Cardiac fibroblast (primary cell): ENCODE measurements at places on chromosomes 5 and 9.

- DNase-seq = no peak
Measured at GRCh38 chr5:109594217-109594616, 95.5 kb upstream of the MAN2A1 start.

DNA sequence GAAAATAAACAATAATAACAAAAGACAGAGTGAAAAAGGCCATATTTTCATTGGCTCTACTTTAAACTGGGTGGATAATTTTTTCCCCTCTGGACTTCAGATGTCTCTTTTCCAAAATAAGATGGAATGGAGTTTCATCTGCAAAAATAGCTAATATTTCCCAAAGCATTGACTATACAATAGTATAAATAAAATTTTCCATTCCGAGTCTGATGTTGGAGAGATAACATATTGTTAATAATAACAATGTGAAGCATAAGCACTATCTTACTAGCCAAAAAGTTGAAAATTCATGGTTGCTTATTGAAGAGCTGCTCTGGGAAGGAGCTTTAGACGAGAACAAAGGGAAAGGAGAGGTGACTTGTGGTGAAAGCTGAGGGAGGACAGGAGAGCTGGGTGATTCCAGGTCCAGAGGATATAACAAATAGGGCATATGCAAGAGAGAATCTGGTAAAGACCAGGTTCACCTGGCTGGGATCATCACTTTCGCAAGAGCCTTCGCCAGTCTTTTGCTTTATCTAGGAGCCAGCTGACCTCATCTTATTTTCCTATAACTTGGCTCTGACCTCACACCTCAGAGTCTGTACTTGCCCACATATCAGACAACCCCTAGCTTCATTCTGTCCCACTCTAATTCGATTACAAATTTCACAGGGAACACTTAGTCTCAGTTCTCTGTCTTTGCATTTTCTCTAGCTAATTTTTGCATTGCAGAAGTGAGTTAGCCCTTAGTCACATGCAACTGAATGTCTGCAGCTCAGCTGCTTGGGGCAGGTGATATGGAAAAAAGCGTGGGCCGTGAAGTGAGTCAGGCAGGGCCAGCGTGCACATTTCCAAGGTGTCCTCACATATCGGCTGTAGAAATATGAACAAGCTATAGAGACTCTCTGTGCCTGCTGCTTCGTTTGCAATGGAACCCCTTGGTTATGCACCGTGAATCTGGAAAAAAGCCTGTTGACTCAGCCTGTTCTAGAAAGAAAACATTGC, 7.6 kb upstream of the ZNF474 start:
- DNase-seq = peak; percentile 68

DNA sequence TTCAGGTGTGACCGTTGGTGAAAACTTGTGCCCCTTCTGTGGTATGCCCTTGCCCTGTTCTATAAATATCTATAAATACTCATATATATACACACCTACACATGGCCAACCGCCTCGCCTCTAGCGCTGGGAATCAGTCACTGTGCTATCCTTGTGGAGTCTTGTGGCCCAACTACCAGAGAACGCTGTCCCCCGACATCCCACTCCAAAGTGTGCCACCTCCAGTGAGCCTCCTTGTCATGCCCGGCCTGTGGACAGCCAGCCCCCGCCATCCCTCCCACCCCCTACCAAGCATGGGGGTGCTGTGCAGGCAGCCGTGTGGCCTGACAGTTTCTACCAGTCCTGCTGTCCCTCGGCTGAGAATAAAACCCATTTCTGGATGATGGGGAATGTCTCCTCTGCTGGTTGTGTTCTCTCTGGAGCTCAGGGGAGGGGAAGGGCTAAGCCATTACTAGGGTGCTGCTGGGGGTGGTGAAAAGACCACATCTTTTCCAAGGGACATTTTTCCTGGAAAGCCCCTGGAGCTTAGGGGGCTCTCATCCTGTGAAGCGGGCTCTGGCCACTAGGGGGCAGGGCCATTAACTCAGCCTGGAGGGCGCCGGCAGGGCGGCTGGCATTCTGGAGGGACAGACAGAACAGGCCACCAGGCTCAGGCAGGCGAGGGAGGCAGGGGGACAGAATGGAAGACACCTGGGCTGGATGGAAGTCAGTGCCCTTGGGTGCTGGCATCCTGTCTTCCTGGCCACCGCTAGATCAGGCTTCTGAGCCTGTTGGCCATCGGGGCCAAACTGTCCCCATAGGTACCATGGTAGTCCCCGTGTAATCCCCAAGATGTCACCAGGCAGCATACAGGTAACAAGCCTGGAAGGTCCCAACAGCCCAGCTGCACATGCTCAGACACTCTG, 20.7 kb downstream of the GOLGA2 start:
- peak; percentile 58 for DNase-seq

GRCh38 chr9:129282731-129283211, 104.7 kb upstream of the IER5L start:
- DNase-seq = no peak

DNA sequence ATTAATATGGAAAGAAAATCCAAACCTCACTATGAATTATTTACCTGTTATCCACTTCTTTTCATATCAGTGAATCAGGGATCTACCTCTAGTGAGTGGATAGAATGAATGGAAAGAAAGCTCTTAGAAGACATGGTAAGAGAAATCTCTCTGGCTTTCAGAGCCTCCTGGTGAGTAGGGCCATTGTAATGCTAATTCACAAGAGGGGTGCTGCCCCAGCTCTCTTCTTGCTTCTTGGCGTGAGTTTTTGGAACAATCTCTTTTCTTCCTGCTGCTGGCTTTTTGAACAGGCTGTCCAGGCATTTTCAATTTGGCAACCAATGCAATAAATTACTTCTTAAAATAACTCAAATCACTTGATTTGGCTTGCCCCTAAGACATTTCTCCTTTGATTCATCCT, 49.9 kb upstream of the KCNN2 start:
- no peak for DNase-seq

DNA sequence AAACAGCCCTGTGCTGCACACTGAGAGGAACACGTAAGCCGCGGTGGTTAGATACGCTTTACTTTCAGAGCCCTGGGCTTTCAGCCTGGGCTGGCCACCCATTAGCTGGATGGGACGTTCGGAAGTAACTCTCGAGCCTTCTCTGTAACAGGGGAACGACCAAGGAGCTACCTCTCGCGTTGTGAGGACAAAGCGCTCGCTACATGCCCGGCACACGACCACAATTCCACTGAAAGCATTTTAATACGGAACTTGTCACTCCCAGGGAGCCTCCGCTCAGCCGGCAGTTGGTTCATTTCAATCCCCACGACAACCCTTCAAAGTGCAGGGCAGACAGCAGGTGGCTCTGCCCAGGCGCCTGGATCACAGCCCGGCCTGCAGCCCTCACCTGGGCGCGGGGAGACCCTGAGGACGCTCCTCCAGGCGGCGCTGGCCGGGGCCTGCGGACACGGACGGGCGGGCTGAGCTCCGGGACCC, 368 bp downstream of the SURF1 start:
- no peak for DNase-seq

- DNase-seq = no peak
Measured at GRCh38 chr5:58731641-58732040, 148.8 kb downstream of the RAB3C start.

DNA sequence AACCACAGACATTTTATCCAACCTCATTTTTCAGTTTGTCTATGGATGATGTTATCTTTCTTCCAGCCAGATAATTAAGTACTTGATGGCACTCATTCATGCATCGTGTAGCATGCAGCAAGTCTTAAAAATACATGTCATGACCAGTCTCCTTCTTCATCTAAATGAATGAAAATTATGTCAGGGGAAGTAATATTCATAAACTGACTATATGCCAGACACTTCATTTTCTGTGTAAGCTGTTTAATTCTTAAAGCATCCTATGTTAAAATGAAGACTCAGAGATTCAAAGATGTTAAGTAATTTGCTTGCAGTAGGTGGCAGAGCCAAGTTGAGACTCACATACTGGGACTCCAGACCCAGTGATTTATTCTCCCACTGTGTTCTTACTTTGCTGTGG, 181.7 kb upstream of the CD180 start:
- DNase-seq = no peak

DNA sequence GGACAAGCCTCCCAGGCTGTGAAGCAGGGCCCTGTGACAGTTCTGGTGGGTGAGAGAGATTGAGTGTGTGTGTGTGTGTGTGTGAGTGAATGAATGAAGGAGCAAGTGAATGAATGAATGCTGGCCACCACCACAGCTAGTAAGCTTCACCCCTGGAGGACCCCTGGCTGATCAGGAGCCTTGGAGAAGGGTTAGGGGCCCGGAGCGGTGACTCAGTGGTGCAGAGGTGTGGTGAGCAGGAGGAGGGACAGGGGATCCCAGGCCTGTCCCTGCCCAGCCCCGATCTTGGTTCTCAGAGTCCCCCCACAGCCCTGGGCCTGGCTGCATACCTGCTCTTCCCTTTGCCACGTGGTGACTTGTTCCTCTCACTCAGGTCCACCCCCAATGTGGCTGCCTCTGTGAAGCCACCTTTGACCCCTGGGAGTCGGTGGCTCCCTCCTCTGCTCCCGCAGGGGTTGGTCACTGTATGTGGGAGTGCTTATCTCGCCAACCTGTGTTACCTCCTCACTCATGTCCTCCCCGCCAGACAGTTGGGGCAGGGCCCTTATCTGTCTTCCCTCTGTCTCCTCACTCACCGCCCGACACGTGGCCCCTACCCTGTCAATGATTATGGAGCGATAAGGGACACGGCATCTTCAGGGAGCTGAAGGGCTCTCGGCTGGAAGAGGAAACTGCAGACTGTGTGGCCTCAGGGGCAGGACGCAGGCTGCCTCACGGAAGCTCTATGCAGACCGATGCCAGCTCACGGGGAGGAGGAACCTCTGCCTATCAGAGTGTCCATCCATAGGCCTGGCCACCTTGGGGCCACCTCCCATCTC, 99.9 kb upstream of the PITX1 start:
- DNase-seq = no peak

GRCh38 chr5:78719504-78720219, 71.1 kb upstream of the LHFPL2 start:
- DNase-seq = no peak

DNA sequence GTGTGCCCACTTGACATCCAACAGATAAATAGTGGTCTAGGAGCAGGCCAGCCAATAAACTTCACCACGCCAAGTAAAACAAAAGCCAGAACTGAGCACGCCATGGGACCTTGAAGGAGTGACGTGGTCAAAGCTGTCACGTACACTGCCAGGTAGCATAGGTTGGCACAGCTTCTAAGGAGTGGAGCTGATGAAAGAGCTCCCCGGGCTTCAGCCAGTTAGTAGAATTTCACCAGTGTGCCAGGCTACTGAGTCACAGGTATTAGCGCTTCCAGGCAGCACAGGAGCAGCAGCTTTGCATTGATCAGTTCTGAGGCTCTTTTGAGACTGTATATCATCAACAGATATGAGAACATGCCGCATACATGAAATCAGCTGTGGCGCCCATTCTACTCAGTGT, 19.4 kb downstream of the VLDLR start:
- no peak for DNase-seq

GRCh38 chr9:107175041-107175440, 108.0 kb upstream of the RAD23B start:
- peak; percentile 67 for DNase-seq

DNA sequence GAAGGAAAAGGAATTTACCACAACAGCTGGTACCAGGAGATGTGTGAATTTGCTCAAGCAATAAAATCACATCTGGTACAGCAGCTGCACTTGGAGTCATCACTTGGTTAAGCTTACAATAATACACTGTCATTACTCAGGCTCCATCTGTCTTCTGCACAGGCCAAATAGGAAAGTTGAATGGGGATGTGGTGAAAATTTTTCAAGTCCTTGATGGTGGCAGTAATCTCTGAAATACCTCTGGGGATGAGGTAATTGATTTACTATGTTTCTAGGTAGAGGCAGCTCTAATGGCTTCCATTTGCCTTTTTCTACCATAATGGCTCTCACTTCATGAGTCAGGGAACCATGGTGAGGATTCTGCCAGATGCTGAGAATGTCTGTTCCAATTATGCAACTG, 206.8 kb upstream of the ATP10B start:
- no peak for DNase-seq

- no peak for DNase-seq
Measured at GRCh38 chr9:128384801-128385495, 13.8 kb downstream of the URM1 start.

- no peak for DNase-seq
Measured at GRCh38 chr9:133113949-133114885, 6.8 kb downstream of the RALGDS start.

- no peak for DNase-seq
Measured at GRCh38 chr9:8628791-8629190, 829.2 kb upstream of the DMAC1 start.

- peak; percentile 47 for DNase-seq
Measured at GRCh38 chr9:121075251-121076036, 689 bp downstream of the CNTRL start.

DNA sequence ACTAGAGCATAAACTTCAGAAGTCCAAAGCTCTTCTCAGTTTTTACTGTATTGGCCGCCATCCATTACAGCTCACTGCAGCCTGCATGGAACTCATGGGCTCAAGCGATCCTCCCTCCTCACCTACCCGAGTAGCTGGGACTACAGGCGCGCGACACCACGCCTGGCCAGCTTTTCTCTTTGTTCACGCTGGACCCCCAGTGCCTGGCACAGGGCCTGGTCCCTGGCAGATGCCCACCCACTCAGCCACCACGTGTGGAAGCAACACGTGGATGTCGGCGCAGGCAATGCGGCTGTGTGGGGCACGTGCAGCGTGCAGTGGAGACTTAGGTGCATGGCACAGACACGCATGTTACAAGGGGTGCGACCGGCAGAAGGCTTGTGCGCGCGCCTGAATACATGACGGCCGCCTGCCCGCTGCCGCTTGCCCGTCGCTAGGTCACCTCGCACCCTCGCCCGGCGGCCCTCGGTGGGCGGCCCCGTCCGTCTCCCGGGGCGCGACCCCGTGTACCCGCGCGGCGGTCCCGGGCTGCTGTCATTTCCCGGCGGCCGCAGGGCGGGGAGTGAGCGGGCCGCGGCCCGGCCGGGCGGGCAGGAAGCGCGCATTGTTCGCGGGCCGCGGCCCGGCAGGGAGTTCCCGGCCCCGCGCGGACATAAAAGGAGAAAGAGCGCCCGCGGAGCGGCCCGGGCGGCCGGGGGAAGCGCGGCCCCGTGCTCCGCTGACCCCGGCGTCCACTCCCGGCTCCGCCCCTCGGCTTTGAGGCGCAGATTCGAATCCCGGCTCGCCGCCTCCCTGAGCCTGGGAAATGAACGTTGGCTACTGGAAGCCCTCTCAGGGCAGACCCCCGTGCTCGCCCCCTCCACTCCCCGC, 24.1 kb upstream of the PTGS1 start:
- peak; percentile 32 for DNase-seq

DNA sequence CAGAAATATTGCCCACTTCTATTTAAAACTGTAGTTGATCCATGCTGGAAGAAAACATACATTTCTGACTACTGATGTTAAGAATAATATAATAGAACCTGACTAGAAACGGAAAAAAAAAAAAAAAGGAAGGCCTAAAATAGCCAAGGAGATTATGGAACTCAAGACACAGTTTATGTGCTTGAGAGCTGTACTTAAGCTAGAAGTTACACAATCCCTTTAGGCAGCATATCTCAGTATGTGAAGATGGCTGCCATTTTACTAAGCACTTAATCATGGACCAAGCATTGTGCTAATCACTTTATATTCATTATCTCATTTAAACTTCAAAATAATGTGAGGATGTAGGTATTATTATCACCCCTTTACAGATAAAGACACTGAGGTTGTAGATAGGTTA, 73.0 kb upstream of the NR4A3 start:
- peak; percentile 12 for DNase-seq

GRCh38 chr5:169694091-169694625, 57.1 kb downstream of the DOCK2 start:
- DNase-seq = peak; percentile 23
